ENCODE measurements at places on chromosomes 13 and 19.

GRCh38 chr13:90105849-90106496 lies 1241.5 kb upstream of the MIR17HG start:
- no peak for DNase-seq

DNA sequence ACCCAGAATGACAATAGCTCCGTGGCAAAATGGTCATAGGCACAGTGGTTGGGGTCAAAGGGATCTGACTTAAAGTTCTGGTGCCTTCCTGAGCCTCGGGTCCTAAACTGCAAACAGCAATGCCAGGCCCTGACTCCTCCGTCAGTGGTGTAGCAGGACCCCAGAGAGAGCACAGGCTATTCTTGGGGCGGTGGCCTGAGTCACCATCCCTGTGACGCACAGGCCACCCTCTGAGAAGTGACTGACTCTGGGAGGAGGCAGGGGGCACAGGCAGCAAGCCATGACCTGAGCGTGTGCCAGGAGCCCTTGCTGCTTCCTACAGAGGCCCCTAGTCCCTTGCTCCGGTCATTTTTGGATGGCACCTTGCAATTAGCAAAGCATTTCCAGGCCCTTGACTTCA lies 18.7 kb downstream of the PLVAP start:
- DNase-seq: no peak

GRCh38 chr13:59047546-59047945 lies 1116.2 kb downstream of the DIAPH3 start:
- no peak for DNase-seq

DNA sequence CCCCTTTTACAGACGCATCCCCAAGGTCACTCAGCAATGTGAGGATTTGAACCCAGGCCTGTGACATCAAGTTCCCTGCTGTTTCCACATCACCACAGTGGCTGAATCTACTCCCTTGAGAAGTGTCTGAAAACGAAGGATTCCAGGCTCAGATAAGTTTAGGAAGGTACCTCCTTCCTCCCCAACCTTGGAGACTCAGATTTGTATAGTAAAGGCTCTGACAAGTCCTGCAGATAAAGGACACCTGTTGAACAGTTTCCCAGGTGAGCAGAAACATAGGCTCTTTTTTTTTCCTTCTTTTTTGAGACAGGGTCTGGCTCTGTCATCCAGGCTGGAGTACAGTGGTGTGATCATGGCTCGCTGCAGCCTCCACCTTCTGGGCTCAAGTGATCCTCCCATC lies 56.4 kb upstream of the PTPRS start:
- DNase-seq: no peak

- DNase-seq: no peak
Observed at GRCh38 chr19:17246681-17247425, 1.1 kb upstream of the NR2F6 start.

GRCh38 chr13:21901336-21901735 lies 230.5 kb downstream of the FGF9 start:
- no peak for DNase-seq
